Pancreas (tissue), 10 donors: ENCODE measurements at places on chromosomes 1 and 21. TPM values are rescaled to one million over a fixed set of nuclear protein-coding genes. Genes with fewer than 3 reads are reported as not detected.

The LCE1F gene
- not detected for total RNA-seq

The NDC1 gene
- total RNA-seq, result 5.4 TPM

The CHIT1 gene
- total RNA-seq, result 0.38 TPM

The OLIG2 gene
- total RNA-seq, result not detected

The LYSMD1 gene
- 3.1 TPM for total RNA-seq

The PCNX2 gene
- total RNA-seq, result 9.4 TPM

The LORICRIN gene
- not detected for total RNA-seq

GRCh38 chr1:59814901-59815825, at the start of gene HOOK1:
HOOK1 (plus strand) TSS chr1:59814949; CDS start chr1:59815118, 169 bp downstream.
- peak within 1 kb of the TSS; percentile 76 for H3K4me3 ChIP-seq
- H3K27ac ChIP-seq, result peak within 1 kb of the TSS; percentile 85
- no peaks in the 10 kb centered on the region for H3K27me3 ChIP-seq
- peaks cover 3% of the 10 kb centered on the region for H3K4me1 ChIP-seq

- no peak for DNase-seq
- no peaks in the 10 kb centered on the region for H3K27me3 ChIP-seq
- H3K27ac ChIP-seq, result no peak overlapping the region
- H3K4me3 ChIP-seq, result no peak overlapping the region
- H3K4me1 ChIP-seq, result peaks cover 13% of the 10 kb centered on the region
- peaks cover 43% of the 10 kb centered on the region for H3K36me3 ChIP-seq
Observed at GRCh38 chr1:25458541-25459298, 28.0 kb downstream of the MACO1 start.

GRCh38 chr1:111487133-111487532, 13.3 kb downstream of the C1orf162 start:
- DNase-seq, result no peak
- no peaks in the 10 kb centered on the region for H3K4me1 ChIP-seq
- H3K4me3 ChIP-seq, result no peak overlapping the region
- H3K27me3 ChIP-seq, result no peaks in the 10 kb centered on the region
- H3K27ac ChIP-seq, result no peak overlapping the region
- H3K36me3 ChIP-seq, result no peaks in the 10 kb centered on the region

DNA sequence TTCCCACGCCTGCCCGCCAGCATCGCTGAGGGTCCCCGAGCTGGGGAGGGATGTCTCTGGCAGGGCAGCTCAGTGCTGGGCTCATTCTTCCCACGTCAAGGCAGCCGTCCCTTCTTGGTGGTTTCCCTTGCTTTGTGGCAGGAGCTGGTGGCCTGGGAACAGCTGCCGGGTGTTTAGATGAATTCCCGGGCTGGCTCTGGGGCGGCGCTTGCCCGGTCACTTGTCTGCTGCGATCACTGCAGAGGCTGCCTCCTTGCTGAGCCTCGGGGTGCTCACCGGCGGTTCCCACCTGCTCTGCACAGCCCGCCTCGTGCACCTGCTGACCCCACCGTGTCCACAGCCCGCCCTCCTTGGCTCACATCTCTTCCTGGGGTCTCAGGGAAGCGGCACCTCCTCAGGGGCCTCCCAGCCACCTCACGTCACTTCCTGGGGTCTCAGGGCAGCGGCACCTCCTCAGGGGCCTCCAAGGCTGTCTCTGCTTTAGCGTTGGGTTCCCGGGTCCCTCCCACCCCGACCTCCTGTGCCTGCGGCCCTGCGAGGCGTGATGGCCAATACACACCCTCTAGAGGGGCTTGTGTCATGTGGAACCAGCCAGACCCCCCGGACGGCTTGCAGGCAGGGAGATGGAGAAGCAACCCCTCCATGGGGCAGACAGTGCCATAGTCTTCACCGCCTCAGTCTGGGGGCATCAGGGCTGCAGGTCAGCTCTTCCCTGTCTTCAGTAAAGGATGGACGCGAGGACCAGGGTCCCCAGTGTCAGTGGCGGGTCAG, 13.5 kb downstream of the COL18A1 start:
- H3K27me3 ChIP-seq, result no peaks in the 10 kb centered on the region
- no peaks in the 10 kb centered on the region for H3K4me1 ChIP-seq
- H3K36me3 ChIP-seq, result no peaks in the 10 kb centered on the region
- DNase-seq, result peak; percentile 50
- H3K27ac ChIP-seq, result no peak overlapping the region

DNA sequence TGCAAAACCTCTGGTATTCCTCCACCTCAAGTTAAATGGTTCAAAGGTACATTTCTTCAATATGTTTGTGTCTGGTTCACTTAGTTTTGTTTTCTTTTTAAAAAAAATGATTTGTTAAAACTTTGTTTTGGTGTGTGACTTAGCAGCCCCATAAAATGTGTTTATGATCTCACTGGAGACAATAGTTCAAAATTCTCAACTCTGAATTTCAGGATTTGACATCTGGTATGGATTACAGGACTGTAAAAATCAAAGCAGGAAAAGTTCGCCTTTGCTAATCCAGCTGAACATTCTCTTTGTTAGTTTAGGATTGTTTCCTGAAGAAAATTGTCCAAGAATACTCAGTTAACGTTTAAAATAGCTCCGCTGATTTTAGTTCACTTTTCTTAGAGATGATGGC, 231.7 kb downstream of the HMCN1 start:
- H3K27me3 ChIP-seq, result no peaks in the 10 kb centered on the region
- H3K4me3 ChIP-seq, result no peak overlapping the region
- no peaks in the 10 kb centered on the region for H3K36me3 ChIP-seq
- no peak overlapping the region for H3K27ac ChIP-seq
- no peaks in the 10 kb centered on the region for H3K4me1 ChIP-seq

DNA sequence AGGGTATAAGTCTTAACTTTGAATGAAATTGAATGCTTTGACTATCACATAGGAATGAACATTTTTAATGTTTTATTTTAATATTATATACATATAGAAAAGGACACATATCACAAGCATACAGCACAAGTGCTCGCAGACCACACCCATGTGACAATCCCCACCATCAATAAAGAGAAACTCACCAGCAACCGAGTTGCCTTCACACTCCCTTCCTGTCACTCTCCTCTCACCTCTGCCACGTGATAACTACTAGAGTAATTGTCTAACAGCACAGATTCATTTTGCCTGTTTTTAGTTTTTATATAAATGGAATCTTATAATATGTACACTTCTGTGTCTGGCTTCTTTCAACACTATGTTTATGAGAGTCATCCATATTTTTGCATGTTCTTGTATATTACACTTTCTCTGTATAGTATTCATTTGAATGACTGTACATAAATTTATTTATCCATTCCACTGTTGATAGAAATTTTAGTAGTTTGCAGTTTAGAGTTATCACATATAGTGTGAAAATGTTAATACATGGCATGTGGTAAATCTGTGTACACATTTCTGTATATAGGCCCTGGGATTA, 304.9 kb upstream of the DUSP10 start:
- no peaks in the 10 kb centered on the region for H3K4me1 ChIP-seq
- no peak for DNase-seq
- no peak overlapping the region for H3K4me3 ChIP-seq
- no peaks in the 10 kb centered on the region for H3K27me3 ChIP-seq
- no peaks in the 10 kb centered on the region for H3K36me3 ChIP-seq
- H3K27ac ChIP-seq, result no peak overlapping the region

DNA sequence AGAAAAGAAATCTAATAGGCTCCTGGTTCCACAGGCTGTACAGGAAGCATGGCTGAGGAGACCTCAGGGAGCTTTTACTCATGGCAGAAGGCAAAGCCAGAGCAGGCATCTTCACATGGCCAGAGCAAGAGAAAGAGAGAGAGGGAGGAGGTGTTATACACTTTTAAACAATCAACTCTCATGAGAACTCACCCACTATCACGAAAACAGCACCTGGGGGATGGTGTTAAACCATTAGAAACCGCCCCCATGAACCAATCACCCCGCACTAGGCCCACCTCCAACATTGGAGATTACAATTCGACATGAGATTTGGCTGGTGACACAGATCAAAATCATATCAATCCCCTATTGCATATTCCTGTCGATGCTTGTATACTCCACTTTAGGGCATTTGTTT, 93.5 kb downstream of the MRPL39 start:
- DNase-seq, result no peak
- no peaks in the 10 kb centered on the region for H3K27me3 ChIP-seq
- no peak overlapping the region for H3K27ac ChIP-seq

GRCh38 chr21:16322454-16322853, 592.7 kb downstream of the USP25 start:
- H3K36me3 ChIP-seq, result no peaks in the 10 kb centered on the region
- no peak overlapping the region for H3K27ac ChIP-seq
- H3K4me1 ChIP-seq, result no peaks in the 10 kb centered on the region

DNA sequence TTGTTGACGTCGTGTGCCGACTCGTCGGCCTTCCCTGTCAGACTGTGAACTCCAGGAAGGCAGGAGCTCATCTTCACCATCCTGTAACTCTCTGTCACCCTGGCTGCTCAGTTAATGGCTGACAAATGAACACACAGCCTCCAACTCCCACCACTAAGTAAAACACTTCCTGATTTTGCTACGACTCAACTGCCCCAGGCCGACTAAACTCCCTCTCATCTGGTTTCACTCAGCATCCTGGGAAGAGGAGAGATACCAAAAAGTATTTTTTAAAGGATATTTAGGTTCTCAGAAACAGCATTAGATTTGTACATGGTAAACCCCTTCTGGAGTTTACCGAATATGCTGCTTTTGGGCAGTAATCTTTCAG, 18.2 kb upstream of the LHX4 start:
- H3K4me1 ChIP-seq, result no peaks in the 10 kb centered on the region
- no peak overlapping the region for H3K4me3 ChIP-seq

DNA sequence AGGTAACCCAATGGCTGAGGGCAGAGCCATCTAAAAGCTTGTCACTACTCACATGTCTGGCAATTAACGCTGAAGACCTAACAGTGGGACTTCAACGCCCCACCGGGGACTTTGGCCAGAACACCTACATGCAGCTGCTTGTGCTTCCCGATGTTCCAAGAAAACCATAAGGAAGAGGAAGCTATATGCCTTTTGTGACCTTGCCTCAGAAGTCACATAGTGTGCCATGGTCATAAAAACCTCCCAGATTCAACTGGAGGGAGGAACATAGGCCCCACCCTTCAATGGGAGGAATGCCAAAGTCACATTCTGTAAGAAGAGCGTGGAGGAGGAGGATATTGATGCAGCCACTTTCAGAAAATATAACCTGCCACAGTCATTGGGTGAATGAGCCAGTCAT, 147.8 kb upstream of the MAGI3 start:
- peaks cover 15% of the 10 kb centered on the region for H3K4me1 ChIP-seq
- no peak overlapping the region for H3K4me3 ChIP-seq
- H3K36me3 ChIP-seq, result no peaks in the 10 kb centered on the region
- no peak overlapping the region for H3K27ac ChIP-seq
- no peak for DNase-seq

GRCh38 chr1:166980818-166981217, 5.5 kb upstream of the ILDR2 start:
- H3K36me3 ChIP-seq, result no peaks in the 10 kb centered on the region
- no peaks in the 10 kb centered on the region for H3K4me1 ChIP-seq
- no peak for DNase-seq

DNA sequence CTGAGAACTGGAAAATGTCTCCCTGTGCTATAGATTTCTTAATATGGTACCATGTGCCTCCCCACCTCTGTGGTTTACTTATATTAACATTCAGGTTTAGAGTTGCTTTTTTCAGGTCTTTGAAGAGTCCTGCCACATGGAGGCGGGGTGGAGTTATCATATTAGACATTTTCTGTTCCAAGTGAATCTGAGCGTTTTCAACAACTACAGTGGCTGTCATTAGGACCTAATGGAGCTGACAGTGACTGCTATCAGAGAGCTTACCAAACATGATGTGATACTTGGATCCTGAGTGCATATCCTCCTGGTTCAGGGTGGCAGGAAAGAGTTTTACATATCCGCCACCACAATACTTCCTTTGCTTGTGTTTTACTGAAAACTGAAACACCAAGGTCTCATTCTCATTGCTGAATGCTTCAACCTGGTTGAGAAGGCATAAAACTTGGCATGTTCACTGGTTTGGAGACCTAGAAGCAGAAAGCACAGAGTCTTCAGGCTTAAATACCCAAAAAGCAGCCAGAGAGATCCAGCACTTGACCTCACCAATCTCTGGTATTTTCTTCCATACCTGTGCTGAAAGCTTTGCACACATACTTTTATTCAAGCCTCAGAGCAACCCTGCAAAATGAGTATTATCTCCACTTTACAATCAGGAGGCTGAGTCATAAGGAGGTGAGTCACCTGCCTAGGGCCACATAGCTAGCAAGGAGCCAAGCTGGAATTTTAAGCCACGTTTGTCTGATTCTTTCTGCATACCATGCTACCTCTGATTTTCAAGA, 47.4 kb upstream of the OSBPL9 start:
- H3K36me3 ChIP-seq, result no peaks in the 10 kb centered on the region
- DNase-seq, result peak; percentile 18
- no peak overlapping the region for H3K4me3 ChIP-seq
- H3K27ac ChIP-seq, result peak overlapping the region; percentile 47
- no peaks in the 10 kb centered on the region for H3K4me1 ChIP-seq
- no peaks in the 10 kb centered on the region for H3K27me3 ChIP-seq

DNA sequence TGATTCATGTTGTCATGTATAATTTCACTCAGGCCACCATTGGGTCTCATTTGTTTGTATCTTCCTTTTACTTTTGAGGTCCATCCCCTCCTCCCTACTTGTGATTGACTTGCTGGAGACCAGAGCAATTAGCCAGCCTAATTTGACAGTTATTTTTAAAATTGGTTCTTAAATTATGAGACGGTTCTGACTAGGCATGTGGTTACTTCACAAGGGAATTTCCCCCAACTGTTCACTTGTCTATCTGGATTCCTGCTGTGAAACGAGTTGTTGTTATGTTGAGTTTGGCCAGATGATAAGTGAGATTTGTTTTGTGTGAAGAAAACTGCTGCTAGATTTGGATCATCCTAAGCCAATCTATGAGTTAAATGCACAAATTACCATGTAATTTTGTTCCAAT, 359.1 kb downstream of the BARHL2 start:
- H3K4me3 ChIP-seq, result no peak overlapping the region
- H3K4me1 ChIP-seq, result no peaks in the 10 kb centered on the region
- H3K36me3 ChIP-seq, result no peaks in the 10 kb centered on the region
- no peak for DNase-seq
- H3K27me3 ChIP-seq, result no peaks in the 10 kb centered on the region

DNA sequence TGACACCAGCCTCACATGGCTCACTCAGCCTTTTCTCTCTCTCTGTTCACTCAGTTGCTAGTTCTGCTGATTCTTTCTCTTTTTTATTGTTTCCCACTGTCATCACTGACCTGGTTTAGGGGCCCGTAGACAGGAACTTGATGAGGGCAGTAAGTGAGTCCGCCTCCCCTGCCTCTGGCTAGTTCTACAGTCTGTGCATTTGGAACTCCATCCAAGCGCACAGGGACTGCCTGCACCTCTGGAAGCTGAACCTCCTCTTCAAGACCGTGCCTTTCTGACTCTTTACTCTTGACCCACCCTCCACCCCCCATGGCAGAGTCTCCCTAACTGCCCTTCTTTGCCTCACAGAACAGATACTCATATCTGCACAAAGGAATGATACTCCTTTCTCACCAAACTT, 4.2 kb downstream of the TENT5C start:
- H3K36me3 ChIP-seq, result no peaks in the 10 kb centered on the region
- peak overlapping the region; percentile 89 for H3K27ac ChIP-seq
- no peak overlapping the region for H3K4me3 ChIP-seq
- DNase-seq, result no peak

GRCh38 chr21:42567861-42568260, 54.2 kb downstream of the SLC37A1 start:
- no peak overlapping the region for H3K27ac ChIP-seq
- no peaks in the 10 kb centered on the region for H3K4me1 ChIP-seq
- no peaks in the 10 kb centered on the region for H3K36me3 ChIP-seq
- no peak for DNase-seq
- H3K27me3 ChIP-seq, result no peaks in the 10 kb centered on the region

- DNase-seq, result no peak
- no peaks in the 10 kb centered on the region for H3K4me1 ChIP-seq
- no peaks in the 10 kb centered on the region for H3K36me3 ChIP-seq
- H3K4me3 ChIP-seq, result no peak overlapping the region
- no peaks in the 10 kb centered on the region for H3K27me3 ChIP-seq
Observed at GRCh38 chr1:183871142-183871541, 66.2 kb downstream of the RGL1 start.
